ENCODE measurements at places on chromosomes 3 and 15. TPM values are rescaled to one million over a fixed set of nuclear protein-coding genes. Genes with fewer than 3 reads are reported as not detected.

DNA sequence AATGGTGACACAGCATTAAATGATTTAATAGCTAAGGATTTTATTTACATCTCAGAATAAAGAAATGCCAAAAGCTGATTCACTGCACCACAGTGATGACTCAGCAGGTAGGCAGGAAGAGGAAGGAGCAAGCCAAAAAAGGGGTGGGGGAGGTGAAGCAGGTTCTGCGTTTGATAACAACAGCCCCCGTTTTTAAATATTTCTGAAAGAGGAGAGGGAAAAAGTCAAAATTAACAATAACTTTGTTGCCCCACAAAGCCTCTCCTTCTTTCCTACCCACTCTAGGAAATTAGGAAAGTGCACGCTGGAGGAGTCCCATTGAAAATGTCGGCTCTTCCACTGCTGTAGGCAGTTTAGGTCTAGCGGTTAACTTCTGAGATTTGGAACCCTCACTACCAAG, 9.9 kb upstream of the CCDC54 start:
- no peak for DNase-seq

Gene TBCCD1
- 11.0 TPM for polyA plus RNA-seq

Gene CEP97
- 9.3 TPM for polyA plus RNA-seq

DNA sequence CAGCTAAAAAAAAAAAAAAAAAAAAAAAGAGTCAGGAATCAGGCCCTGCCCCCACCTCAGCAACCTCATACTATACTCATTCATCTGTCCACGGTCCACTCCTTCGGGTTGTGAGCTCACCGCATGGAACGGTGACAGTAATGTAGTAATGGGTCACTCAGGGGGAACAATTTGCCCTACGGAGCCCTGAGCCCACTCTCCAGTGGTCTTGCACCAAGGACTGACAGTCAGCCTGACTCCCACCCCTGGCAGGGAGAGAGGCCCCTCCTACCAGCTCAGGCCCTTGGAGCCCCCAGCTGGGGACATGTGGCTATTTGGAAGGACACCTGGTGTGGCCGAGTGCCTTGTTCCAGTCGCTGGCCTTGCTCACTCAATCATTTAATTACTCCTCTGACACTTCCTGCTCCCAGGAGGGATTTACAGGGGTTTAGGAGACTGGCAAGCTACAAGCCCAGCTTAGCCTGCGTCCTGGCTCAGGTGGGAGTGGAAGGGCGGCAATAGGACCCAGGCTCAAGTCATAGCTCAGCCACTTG, 19.9 kb upstream of the CACNA2D2 start:
- DNase-seq = no peak

GRCh38 chr15:64905119-64905831, 6.4 kb upstream of the ANKDD1A start:
- peak; percentile 80 for DNase-seq

GRCh38 chr3:113035387-113035982, 44.7 kb downstream of the GTPBP8 start:
- DNase-seq = peak; percentile 81

Gene GCNT3
- 0.03 TPM for polyA plus RNA-seq

GRCh38 chr3:100761211-100761942, 52.1 kb downstream of the TFG start:
- DNase-seq = peak; percentile 24

GRCh38 chr3:69144631-69145245, 22.3 kb upstream of the LMOD3 start:
- DNase-seq = no peak

DNA sequence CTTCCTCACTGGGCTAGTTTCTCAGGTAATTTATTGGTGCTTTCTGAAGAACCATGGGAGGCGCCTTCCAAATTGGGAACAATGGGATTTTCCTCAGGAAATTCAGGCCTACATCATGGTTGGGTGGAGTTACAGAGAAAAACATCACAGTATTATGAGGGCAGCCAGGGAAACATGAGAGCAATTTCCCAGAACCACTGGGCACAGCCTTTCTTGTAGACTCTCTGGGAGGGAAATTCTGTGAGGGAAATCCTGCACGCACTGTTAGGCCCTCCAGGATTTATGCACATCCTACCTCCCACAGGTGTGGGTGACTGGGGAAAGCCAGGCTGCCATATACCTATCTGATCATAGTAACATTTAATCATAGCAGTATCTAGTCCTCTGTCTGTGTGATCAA, 13.2 kb downstream of the POPDC2 start:
- DNase-seq = peak; percentile 56
